Aortic smooth muscle cell (primary cell): ENCODE measurements at places on chromosomes 4 and X. TPM values are rescaled to one million over a fixed set of nuclear protein-coding genes. Genes with fewer than 3 reads are reported as not detected.

The TMSB15C gene
- total RNA-seq = 1.3 and 1.6 TPM in 2 replicates

The OTUD4 gene
- 17.3 and 18.3 TPM in 2 replicates for total RNA-seq

The EBP gene
- 62.8 and 84.9 TPM in 2 replicates for total RNA-seq

The TMPRSS11F gene
- total RNA-seq = not detected in 2 replicates

The CENPVL1 gene
- not detected in 2 replicates for total RNA-seq

The ZXDA gene
- 6.2 and 6.5 TPM in 2 replicates for total RNA-seq

The SSX2 gene
- total RNA-seq = not detected in 2 replicates

The AREG gene
- total RNA-seq = not detected in 2 replicates
